ENCODE measurements at places on chromosomes 13 and 19. TPM values are rescaled to one million over a fixed set of nuclear protein-coding genes. Genes with fewer than 3 reads are reported as not detected.

The DMKN gene
- not detected for total RNA-seq

The SYNGR4 gene
- not detected for total RNA-seq

The AMER2 gene
- total RNA-seq, result not detected

The TNFSF11 gene
- total RNA-seq, result not detected

The DIRAS1 gene
- total RNA-seq, result 0.29 TPM

The ZFR2 gene
- not detected for total RNA-seq
